GM13976 (cell line): ENCODE measurements at places on chromosomes 12 and 14.

DNA sequence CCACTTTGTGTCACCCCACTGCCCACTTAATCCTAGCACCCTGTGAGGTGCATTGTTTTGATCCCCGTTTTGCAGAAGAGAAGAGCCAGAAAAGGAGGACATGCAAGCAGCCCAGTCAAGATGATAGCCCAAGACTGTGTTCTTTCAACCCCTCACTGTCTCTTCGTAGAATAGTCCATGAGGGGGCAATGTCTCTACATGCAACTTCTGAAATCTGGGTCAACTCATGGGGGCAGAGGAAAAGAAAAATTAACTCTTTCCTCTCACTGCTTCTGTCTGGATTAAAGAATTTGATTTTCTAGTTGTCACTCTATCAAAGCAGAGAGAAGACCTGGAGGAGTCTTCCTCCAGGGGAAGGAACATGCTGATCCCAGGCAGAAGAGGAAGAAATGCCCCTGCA, 229.6 kb upstream of the NOS1 start:
- DNase-seq = no peak

DNA sequence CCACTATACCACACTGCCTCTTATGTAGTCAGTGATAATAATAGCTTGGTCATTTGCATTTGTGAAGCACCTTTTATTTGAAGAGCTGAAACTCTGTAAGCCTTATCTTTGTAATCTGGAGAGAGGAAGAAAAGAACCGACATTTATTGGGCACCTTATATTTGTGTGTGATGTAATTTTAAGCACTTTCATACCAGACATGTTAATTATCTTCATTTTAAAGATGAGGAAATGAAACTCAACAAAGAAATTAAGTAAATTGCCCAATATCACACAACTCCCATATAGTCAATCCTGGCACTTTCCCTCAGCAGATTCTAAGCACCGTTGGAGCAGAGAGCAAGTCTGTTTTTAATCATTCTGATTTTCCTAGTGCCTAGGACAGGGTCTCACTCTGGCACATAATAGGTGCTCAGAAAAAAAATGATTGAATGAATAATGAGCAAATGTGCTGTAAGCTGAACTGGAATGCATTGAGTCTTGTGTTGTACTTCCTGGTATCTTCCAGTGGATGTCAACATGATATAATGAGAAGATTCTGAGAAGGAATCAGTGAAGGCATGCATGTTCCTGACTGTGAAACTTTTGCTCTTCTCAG, 418.9 kb downstream of the ZFP36L1 start:
- DNase-seq = no peak

- no peak for DNase-seq
These were observed 100.9 kb upstream of the CPNE8 start for GRCh38 chr12:39006286-39006685.

DNA sequence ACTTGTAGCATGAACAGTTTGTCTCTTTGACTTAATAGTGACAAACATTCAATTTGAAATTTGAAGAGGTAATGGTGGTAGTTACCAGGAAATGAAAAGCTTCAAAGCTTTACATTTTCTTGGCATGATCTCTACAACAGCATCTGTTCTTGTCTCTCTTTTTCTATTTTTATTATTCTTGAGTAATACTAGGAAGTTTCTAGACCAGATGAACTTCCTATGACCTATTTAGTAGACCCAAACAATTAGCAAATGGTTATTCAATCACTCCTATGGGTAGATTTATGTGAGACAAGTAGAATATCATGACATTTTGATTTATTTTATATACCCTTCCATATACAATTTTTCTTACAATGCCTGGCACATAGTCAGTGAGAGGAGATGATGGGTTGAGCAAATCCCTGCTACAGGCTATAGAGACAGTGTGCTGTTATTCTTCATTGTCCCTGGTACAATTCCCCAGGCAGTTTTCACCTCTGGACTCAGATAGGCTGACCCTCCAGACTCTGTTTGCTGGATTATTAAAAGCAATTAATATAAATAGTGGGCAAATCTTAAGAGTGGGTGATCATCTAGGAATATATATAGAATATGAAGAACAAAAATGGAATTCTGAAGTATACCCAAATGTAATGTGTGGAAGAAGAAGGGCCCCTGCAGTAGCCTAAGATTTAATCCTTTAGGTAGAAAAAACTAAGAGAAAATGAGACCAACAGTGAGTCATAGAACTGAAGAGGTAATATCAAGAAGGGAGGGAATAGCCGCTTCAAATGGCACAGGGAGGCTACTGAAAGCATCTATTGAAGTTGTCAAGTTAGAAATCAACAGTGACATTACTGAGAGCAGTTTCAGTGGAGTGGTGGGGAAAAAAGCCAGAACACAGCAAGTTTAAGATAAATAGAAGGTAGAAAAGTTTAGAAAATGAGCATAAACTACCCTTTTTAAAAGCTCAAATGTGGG, 512.0 kb downstream of the FOXG1 start:
- DNase-seq = no peak

DNA sequence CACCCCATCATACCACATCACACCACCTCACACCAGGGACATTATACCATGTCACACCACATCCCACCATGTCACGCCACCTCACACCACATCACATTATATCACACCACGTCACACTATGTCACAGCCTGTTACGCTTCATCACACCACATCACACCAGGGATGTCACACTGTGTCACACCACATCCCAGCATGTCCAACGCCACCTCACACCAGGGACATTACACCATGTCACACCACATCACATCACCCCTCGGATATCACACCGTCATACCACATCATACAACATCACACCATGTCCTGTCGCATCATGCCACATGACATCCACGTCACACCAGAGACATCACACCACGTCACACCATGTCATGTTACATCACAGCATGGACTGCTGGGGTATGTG, 235.5 kb downstream of the TMEM121 start:
- no peak for DNase-seq
